ENCODE measurements at places on chromosomes 12 and 14.

DNA sequence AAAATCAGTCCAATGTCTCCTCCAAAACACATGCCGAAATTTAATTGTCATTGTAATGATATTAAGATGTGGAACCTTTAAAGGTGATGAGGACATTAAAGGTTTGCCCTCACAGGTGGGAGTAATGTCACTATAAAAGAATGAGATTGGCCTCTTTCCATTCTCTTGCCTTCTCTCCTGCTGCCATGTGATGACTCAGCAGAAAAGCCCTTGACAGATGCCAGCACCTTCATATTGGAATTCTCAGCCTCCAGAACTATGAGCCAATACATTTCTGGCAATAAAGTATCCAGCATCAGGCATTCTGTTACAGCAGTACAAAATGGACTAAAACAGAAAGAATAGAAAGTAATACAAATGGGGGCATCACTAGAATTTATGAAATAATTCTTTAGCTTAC is 609.7 kb downstream of the SLC16A7 start:
- DNase-seq, result no peak

DNA sequence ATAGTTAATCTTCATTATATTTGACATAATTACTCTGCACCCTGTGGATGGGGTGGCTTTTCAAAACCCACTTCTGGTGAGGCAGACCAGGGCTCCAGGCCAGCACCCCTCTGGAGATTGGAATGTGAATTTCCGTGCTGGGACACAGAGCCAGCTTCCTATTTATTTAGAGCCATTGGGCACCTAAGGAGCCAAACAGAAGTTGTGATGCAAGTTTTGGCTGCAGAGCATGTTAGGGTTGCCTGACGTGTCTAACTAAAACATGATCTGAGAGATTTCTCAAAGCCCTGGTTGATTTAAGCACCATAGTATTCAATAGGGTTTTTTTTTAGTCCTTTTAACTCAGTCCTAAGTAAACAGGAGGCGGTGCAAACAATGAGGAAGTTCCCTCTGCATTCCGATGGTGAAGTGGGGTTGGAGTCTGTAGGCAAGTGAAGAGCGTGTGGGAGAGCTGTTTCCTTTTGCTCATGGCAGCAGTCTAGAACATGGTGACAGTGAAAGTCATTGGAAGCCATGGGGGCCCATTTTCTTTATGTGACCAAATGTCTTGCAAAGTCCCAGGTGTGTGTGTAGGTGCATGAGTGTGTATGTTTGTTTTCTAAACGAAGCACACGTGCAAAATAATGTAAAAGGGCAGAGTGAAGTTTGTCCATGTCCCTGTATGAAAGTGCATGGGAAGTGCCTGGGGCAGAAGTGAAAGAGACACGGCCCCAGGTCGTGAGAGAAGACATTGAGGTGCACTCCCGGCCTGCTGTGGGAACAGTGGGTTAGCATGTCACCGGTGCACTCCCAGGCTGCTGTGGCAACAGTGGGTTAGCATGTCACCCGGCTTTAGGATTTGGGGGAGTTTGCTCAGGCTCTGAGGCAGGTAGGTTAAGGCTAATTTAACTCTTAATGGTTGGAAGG is 117.7 kb downstream of the PRKCH start:
- peak; percentile 83 for DNase-seq

- no peak for DNase-seq
Measured at GRCh38 chr12:109558374-109559199, 14.7 kb downstream of the MMAB start.

GRCh38 chr12:5771756-5772155 is 173.3 kb downstream of the ANO2 start:
- peak; percentile 60 for DNase-seq

- DNase-seq, result no peak
Measured at GRCh38 chr12:31732926-31733548, 4.2 kb upstream of the AMN1 start.

GRCh38 chr14:20630340-20631022 is 11.0 kb downstream of the OR6S1 start:
- peak; percentile 39 for DNase-seq

- DNase-seq, result no peak
Measured at GRCh38 chr12:15453613-15454012, 131.3 kb downstream of the PTPRO start.

- peak; percentile 86 for DNase-seq
Measured at GRCh38 chr12:110266980-110267620, 13.9 kb upstream of the ATP2A2 start.

GRCh38 chr14:64507376-64508156 is 3.0 kb downstream of the ZBTB1 start:
- no peak for DNase-seq

DNA sequence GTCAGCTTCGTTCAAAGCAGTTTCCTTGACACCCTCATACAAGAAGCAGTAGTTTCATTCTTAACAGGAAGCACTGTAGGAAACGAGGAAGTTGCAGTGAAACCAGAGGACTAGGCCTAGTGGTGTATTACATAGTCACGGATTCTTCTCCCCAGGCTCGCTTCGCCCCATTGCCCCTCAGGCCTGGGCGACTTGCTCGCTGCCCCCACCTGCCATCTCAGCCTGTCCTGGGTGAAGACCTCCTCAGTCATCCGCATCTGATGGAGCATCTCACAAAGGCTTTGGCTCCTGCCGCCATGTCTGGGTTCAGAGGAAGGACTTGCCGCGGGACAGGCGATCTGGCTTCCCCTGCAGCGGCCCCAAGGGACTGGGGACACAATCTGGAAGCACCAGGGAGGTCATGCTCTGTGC is 93.5 kb downstream of the LMNTD1 start:
- no peak for DNase-seq

DNA sequence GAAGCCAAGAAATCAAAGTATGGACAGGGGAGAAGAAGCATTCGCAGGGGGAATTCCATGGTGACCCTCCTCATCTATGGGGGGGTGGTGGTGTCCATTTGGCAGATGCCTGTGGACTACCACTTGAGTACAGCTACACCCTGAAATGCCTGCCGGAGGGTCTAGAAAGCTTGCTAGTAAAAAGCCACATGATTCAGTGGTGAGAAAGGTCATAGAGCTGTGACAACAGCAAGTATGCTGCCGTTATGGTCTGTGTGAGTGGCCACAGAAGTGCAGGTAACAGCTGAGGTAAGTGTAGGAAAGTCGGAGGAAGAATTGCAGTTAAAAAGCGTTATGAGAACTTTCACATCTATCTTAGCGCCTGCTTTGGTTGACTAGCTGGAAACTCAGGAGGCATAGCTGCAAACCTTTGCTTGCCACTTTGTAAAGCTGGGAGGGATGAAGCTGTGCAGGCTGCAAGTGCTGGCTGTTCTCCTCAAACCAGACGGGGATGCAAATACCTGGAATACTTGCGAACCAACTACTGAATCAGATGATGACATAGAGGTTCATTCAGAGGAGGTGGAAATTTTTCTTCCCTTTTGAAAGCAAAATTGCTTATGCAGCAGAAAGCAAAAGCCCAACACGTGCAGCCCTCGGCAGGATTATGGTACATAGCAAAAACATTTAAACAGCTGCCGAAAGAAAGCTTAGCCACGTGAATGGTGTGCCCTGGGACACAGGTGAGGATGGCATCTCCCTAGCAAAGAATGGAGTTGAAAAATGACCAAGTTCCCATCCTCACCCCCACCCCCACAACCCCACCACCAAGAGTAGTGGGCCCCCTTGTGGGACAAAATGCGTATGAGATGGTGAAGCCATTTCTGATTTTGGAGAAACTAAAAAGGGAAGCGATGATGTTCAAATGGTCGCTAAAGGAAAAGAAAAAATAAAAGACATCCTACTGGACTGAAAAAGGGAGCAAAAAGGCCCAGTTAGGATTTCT is 287.0 kb downstream of the RERGL start:
- DNase-seq, result no peak

DNA sequence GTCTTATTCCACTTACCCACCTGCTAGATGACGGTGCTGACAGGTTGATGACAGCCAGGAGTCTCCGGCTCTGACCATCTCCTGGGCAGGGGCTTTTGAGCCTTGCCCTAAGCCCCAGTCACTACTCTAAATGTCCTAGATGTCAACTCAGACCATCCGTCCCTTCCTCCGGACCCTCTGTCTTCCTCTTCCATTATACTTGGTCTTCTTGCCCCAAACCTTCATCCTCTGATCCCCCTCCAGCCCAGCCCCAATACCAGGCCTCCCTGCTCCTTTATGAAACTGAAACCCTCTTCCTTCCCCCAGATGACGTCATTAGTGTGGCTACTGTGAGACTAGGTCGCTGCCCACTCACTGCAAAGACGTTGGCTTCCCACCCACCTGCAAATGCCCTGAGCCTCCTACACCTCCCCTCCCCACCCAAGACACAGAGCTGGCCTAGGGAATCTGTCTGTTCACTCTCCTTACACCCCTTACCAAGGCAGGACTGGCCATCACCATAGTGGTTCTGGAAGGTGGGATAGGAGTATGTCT is 10.1 kb downstream of the KRT71 start:
- DNase-seq, result no peak

GRCh38 chr12:85274315-85274651 is 5.7 kb upstream of the ALX1 start:
- DNase-seq, result no peak

DNA sequence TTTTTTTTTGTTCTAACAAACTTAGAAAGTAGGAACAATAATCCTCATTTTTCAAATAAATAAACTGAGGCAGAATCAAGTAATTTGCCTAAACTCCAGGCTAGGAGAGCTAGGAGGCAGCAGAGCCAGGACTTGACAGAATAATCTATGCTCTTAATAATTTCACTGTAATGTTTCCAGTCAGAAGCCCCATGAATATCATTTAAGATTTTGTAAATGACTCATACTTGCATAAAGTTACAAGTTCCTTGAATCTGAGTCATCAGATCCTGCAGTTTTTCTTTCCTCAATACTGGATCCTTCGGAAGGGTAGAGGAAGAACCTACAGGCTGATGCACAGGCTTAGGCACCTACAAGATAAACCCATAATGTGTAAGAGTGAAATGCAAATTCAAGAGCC is 29.0 kb downstream of the CAPRIN2 start:
- DNase-seq, result no peak

GRCh38 chr14:85482552-85482951 is 47.4 kb upstream of the FLRT2 start:
- no peak for DNase-seq

DNA sequence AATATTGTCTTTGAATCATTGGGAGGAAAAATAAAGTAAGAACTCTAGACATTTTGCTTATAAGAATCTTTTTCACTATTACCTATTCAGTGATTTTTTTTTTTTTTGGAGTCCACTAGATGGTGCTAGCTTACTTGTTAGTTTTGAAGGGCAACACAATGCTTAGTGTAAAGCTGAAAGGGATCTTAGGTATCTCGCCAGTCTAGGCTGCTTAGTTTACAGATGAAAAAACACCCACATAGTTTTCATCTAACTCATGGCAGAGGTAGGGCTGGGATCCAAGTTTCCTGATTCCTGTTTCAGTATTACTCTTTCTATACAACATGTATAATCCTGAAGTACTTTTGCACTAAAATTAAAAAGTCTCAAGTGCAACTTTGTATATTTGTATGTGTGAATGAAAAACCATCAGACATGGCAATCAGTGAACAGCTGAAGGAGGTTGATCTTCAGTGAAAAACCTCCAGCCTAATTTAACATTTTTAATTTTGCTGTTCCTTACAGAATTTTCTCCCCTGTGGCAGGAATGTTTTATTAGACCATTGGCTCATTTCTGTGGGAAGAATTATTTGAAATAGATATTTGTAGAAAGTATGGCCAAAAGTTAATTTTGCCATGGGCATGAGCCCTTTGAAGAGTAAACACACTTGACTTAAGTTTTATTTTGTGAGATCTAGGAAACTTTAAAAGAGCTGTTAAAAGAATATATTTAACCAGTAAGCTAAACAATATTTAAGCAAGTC is 40.7 kb downstream of the LRRIQ1 start:
- DNase-seq, result no peak

- DNase-seq, result peak; percentile 96
Measured at GRCh38 chr14:23352506-23353432, at the start of gene SLC22A17. TSS of gene SLC22A17 (minus strand) at chr14:23352887.

- no peak for DNase-seq
Measured at GRCh38 chr14:84584511-84584910, 945.4 kb upstream of the FLRT2 start.

DNA sequence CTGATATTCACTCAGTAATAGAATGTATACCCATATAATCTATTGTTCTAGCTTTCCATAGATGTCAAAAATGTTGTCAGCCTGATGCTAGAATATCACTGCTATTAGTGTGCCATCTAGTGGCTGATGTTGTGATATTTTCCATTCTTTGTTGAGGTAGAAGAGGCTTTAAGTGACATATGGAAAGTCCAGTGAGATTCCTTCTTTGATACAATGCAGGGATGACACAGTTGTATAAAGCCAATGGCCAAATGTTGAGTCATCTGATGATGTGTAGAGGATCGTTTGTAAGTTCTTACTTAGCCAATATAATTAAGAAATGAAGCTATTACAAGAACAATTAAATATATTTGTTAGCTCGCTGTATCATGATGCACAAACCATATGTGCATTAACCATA is 58.1 kb upstream of the PCED1B start:
- DNase-seq, result peak; percentile 65

- no peak for DNase-seq
Measured at GRCh38 chr12:90905691-90906370, 49.1 kb downstream of the CCER1 start.

- DNase-seq, result no peak
Measured at GRCh38 chr12:33047666-33048065, 151.1 kb upstream of the PKP2 start.

- DNase-seq, result peak; percentile 80
Measured at GRCh38 chr12:11171969-11172675, 1.1 kb downstream of the SMIM10L1 start.

- DNase-seq, result peak; percentile 54
Measured at GRCh38 chr12:1993341-1993740, 10.9 kb downstream of the DCP1B start.

- no peak for DNase-seq
Measured at GRCh38 chr14:106848330-106849121, 1322.1 kb downstream of the TMEM121 start.

- no peak for DNase-seq
Measured at GRCh38 chr14:65770681-65771080, 358.2 kb downstream of the FUT8 start.

DNA sequence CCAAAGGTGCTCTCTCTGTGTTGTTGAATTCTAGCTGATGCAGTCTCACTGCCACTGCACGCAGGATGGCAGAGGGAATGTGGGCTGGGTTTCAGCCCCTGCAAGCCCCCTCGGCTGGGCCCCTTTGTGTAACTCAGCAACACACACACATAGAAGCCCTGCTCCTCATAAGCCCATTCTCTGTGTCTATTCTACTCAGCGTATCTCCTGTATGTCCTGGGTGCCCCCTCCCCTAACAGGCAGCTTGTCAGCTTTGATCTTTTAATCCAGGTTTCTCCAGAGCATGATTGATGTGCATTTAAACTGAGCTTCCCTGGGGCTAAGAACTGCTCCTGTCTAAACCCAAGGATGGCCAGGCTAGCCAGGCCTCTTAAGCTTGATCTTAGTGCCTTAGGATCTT is 43.0 kb downstream of the SRRM4 start:
- no peak for DNase-seq

GRCh38 chr12:111616177-111616623 is 17.1 kb upstream of the ATXN2 start:
- DNase-seq, result peak; percentile 38

- DNase-seq, result no peak
Measured at GRCh38 chr14:100256339-100256895, 17.5 kb downstream of the YY1 start.

GRCh38 chr12:52659395-52659794 is 7.4 kb upstream of the KRT2 start:
- DNase-seq, result no peak

Data from lung (tissue), 17 donors.